ENCODE measurements at places on chromosomes 3 and 15.

- peaks cover 20% of the 10 kb centered on the region for H3K27me3 ChIP-seq
- H3K27ac ChIP-seq = no peak overlapping the region
- H3K4me1 ChIP-seq = no peaks in the 10 kb centered on the region
- no peaks in the 10 kb centered on the region for H3K36me3 ChIP-seq
- DNase-seq = no peak
Observed at GRCh38 chr15:61404567-61404966, 175.5 kb upstream of the RORA start.

GRCh38 chr3:46690798-46691197 lies 2.7 kb downstream of the ALS2CL start:
- H3K27me3 ChIP-seq = peaks cover 11% of the 10 kb centered on the region
- H3K4me1 ChIP-seq = peaks cover 21% of the 10 kb centered on the region
- no peak overlapping the region for H3K27ac ChIP-seq
- H3K4me3 ChIP-seq = no peak overlapping the region

- no peaks in the 10 kb centered on the region for H3K4me1 ChIP-seq
- no peaks in the 10 kb centered on the region for H3K36me3 ChIP-seq
- no peak for DNase-seq
- no peak overlapping the region for H3K27ac ChIP-seq
Observed at GRCh38 chr3:193418576-193419373, 40.2 kb upstream of the ATP13A5 start.

- no peaks in the 10 kb centered on the region for H3K27me3 ChIP-seq
- no peak for DNase-seq
- H3K36me3 ChIP-seq = no peaks in the 10 kb centered on the region
- no peak overlapping the region for H3K27ac ChIP-seq
- H3K4me3 ChIP-seq = peak overlapping the region; percentile 7
Observed at GRCh38 chr3:10395671-10396070, 74.8 kb upstream of the SEC13 start.

DNA sequence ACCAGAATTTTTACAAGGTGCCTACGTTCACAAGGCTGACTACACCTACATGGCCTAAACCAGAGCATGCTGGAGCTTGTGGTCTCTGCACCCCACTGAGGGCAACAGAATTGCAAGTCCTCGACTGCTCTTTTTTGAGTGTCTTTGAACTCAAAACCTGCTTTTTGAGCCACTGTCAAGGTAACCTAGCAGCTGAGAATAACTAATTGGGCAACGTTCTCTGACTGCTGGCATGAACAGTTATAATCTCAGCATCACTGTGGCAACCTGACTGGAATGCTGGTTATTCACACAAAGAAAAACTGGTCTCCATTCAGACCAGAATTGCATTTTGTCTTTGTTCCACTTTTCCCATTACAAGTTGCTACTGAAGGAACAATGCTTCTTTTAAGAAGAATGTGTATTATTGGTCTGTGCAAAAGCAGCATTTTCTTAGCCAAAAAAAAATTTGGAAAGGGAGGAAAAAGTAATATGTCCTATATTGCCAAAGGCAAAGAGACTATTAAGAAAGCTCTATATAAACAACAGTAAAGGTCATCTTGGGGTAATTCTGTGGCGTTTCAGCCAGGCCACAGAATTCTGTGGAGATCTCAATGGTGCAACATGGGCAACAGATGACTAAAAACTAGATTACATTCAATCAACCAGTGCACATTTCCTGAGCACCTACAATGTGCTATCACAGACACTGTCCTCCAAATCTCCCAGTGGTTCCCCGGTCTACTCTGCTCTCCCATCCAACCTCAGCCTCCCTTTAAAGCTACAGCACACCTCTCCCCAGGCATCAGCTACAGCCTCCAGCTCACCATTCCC lies 76.8 kb downstream of the TNIK start:
- peaks cover 7% of the 10 kb centered on the region for H3K36me3 ChIP-seq
- H3K4me3 ChIP-seq = no peak overlapping the region
- no peak overlapping the region for H3K27ac ChIP-seq
- no peak for DNase-seq
- H3K4me1 ChIP-seq = peaks cover 14% of the 10 kb centered on the region
- no peaks in the 10 kb centered on the region for H3K27me3 ChIP-seq

DNA sequence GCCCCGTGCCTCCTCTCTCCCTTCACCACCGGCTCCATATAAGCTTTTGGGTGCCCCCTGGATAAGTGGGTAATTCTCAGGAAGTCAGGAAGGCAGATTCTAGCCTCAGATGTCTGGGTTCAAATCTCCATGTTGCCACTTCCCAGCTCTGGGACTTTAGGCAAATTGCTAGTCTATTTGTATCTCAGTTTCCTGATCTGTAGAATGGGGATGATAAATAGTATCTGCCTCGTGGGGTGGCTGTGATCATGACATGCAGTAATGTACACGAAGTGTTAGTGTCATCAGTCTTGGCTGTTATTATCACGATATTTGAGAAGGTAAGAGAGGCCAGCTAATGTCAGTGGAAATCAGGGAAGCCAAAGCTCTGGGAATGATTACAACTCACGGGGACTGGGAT lies 43.3 kb downstream of the MUC4 start:
- peaks cover 2% of the 10 kb centered on the region for H3K4me1 ChIP-seq
- no peaks in the 10 kb centered on the region for H3K36me3 ChIP-seq
- H3K27me3 ChIP-seq = peaks cover 6% of the 10 kb centered on the region
- peak; percentile 6 for DNase-seq

- H3K27ac ChIP-seq = no peak overlapping the region
- no peak for DNase-seq
- H3K4me1 ChIP-seq = peaks cover 14% of the 10 kb centered on the region
- no peak overlapping the region for H3K4me3 ChIP-seq
- H3K36me3 ChIP-seq = no peaks in the 10 kb centered on the region
Observed at GRCh38 chr3:42827023-42827422, 17.8 kb downstream of the ACKR2 start.

GRCh38 chr15:41511331-41511898 lies 2.2 kb downstream of the LTK start:
- no peak overlapping the region for H3K4me3 ChIP-seq
- H3K4me1 ChIP-seq = peaks cover 20% of the 10 kb centered on the region
- H3K27me3 ChIP-seq = peaks cover 50% of the 10 kb centered on the region

GRCh38 chr15:27278761-27279160 lies 307.8 kb downstream of the GABRG3 start:
- no peak overlapping the region for H3K27ac ChIP-seq
- H3K4me1 ChIP-seq = no peaks in the 10 kb centered on the region
- no peaks in the 10 kb centered on the region for H3K36me3 ChIP-seq
- H3K27me3 ChIP-seq = no peaks in the 10 kb centered on the region

DNA sequence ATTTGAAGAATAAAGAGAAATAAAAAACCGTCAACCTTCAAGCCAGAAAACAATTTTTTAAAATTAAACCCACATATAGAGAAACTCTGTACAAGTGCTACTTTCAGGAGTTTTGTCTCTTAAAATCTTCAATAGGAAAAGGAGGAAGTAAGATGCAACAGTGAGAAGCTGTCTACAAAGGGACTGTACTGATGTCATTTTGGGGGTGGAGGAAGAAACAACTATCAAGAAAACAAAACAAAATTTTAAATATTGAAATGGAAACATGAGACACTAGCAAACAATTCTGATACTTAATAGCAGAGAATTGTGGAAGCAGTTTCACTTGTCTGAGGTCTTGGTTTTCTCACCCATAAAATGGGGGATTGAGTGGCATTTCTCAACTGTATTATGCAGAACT lies 84.4 kb downstream of the SLMAP start:
- no peaks in the 10 kb centered on the region for H3K27me3 ChIP-seq
- no peak overlapping the region for H3K27ac ChIP-seq
- H3K36me3 ChIP-seq = peaks cover 3% of the 10 kb centered on the region
- peaks cover 9% of the 10 kb centered on the region for H3K4me1 ChIP-seq

GRCh38 chr3:34237946-34238345 lies 439.5 kb downstream of the PDCD6IP start:
- no peak overlapping the region for H3K27ac ChIP-seq
- H3K36me3 ChIP-seq = no peaks in the 10 kb centered on the region
- no peaks in the 10 kb centered on the region for H3K4me1 ChIP-seq
- no peak overlapping the region for H3K4me3 ChIP-seq
- peaks cover 2% of the 10 kb centered on the region for H3K27me3 ChIP-seq

Data from activated naive CD8-positive, alpha-beta T cell treated with anti-CD3 and anti-CD28 coated beads, Interleukin-2, amount 10 ng/mL, durations not matched to agents 7 days and 5 days (primary cell).